NCI-H510A treated with DMSO at 0.1 percent for 48 hours (cell line): ENCODE measurements at places on chromosomes 2 and 18.

DNA sequence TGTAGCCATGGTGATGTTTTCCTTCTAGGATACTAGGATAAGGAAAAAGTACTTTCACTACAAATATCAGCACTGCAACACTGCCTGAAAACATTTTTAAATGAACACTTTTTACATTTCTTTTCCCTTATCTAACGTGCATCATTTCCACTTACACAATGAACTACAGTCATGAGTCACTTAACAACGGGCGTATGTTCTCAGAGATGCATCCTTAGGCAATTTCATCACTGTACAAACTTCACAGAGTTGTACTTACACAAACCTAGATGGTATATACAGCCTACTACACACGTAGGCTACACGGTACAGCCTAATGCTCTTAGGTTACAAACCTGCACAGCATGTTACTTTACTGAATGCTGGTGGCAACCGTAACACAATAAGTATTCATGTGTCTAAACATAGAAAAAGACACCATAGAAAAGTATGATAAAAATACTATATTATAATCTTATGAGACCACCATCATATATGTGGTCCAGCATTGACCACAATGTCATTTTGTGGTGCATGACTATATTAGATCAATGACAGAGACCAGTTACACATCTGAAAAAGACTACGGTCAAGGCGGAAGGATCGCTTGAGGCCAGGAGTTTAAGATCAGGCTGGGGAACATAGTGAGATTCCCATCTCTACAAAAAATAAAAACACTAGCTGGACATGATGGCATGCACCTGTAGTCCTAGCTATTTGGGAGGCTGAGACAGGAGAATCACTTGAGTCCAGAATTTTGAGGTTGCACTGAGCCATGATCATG lies 39.8 kb downstream of the WDR33 start:
- DNase-seq: no peak

- no peak for DNase-seq
Observed at GRCh38 chr2:11745613-11746375, 638 bp upstream of the LPIN1 start.

DNA sequence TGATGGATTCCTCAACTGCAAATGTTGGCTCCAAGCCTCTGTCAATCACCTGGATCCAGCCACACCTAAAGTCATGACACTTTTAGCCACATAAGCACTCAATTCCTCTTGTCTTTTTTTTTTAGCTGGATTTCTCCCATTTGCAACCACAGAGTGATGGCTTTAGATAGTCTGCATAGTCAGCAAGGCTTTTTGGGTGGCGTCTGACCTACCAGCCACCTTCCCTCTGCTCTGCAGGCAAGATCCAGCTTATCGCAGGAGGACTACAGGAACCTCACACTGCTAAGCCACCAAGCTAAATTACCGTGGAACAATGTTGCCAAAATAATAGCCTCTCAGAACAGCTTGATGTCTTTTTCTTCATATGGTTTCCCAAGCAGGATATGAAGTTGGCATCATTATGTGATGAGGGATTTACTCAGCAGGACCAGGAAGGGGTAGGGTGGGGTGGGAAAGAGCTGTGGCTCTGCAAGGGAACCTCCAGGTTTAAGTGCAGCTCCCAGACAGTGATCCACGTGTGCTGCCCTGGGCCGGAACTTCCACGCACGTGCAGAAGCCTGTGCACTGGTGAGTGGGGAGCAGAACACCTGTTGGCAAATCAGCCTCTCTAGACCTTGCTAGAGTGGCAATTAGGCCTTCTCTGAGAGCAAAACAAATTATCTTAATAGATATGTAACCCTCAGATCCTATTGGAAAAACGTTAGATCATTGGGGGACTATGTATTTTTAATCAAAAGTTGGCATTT lies 170.6 kb upstream of the NCK2 start:
- peak; percentile 8 for DNase-seq

DNA sequence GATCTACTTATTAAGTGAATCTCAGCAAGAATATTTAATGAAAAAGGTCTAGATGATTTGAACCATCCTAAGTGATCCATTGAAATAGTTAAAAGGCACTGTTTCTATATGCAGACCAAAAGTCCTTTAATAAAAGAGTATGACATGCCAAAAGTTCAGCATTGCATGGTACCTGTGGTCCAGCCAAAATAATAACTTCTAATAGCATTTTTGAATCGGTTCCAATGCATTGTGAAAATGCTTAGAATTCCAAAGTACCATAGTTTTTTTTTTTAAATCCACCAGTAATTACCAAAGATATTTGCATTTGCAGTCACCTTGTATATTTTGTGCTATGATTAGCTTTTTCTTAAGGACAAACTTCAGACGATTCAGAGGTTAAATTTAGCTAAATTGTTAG lies 79.9 kb downstream of the NYAP2 start:
- no peak for DNase-seq

DNA sequence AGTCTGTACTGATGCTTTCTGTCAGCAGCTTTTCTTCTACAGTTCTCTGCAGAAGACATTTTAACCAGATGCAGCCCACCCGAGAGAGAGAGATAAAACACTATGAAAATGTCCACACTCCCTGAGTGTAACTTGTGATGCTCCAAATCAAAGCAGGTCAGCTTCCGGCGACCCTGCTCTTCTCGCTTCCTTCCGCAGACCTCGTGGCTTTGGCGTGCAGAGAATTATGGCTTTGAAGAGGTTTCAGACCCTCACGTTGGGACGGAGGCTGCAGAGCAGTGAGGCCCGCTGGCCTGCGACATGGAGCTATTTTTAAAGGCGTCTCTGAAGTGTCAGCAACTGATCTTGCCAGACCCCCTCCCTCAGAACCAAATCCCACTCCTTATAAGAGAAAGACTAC lies 41.8 kb downstream of the TMEM163 start:
- no peak for DNase-seq

DNA sequence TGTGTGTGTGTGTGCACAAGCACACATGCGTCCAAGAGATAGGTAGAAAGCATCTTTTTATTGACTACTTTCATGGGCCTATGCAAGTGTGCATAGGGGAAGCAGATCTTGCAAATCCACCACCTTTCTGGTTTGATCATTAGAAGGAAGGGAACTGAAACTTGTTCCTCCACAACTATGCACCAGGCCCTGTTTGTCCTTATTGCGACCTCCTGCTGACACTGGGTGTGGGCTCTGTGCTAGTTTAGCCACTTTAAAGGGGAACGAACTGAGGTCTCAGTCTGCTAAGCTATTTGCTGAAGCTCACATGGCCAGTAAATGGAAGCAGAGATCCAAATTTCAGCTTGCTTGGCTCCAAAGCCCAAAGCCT lies 32.1 kb upstream of the INSIG2 start:
- DNase-seq: no peak

GRCh38 chr2:117851969-117852368 lies 37.5 kb downstream of the DDX18 start:
- DNase-seq: no peak

- peak; percentile 73 for DNase-seq
Observed at GRCh38 chr2:105961599-105962146, 217.0 kb downstream of the NCK2 start.

- DNase-seq: no peak
Observed at GRCh38 chr2:95048825-95049682, 23.5 kb downstream of the MAL start.

DNA sequence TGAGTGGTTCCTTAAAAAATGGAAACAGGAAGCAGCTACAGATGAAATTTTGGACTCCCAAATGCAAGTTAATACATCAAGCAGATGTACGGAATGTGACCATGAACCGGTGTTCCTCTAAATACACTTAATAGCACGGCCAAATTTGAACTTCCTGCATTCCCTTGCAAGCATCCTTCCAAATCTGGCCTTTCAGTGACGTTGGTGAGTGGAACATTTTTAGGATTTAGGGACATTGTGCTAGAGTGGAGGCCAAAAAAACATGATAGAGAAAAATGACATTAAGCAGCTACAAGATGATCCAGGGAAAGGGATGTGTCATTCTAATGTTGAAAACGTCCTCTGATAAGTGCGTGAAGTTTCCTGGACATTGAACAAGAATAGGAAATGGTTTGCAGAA lies 62.1 kb downstream of the CTAGE1 start:
- DNase-seq: no peak

GRCh38 chr2:236998236-236998635 lies 87.5 kb upstream of the COPS8 start:
- no peak for DNase-seq

DNA sequence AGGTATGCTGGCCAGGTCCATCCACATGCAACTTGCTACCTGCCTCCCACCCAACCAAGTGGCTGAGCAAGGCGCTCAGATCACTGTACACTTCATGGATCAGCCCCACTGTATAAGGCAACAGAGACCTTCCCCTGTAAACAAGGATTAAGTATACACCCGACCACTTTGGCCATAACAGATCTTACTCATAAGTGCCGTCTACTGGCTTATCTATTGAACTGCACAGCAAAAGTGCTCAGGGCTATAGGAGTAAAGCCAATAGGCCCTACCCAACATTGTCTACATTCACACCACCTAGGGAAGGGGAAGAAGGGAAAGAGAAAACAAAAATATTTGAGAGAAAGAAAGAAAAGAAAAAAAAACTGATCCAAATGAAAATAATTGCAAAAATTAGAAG lies 663.9 kb upstream of the LRRTM1 start:
- no peak for DNase-seq

DNA sequence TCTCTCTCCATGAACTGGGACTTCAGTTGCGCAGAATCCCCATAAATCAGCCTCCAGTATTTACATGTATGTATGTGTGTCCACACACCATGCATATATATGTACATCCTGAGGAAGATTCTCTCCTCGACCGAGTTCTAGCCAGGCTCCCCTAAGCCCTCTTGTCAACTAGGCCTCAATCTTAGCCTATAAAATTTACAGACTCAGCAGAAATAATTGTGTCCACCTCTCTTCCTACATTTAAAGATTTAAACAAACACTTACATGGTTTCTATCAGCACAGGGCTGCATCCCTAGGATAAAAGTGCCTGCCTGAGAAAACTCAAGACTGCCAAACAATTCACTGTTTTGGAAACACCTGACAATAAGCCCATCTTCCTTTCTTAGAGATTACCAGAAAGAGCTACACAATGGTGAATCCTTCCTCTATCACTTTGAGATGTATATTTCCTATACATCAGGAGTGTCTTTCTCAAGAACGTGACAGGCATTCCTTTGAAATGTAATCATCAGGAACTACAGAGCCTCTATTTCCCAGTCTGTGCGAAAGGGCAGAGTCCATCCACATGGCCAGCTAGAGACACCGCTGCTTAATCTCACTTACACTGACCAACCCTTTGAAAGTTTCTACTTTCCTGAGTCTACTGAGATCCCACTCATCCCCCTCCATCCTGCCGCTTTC lies 39.5 kb downstream of the ZNF519 start:
- no peak for DNase-seq

- no peak for DNase-seq
Observed at GRCh38 chr2:240886678-240887609, 9.0 kb downstream of the MAB21L4 start.

DNA sequence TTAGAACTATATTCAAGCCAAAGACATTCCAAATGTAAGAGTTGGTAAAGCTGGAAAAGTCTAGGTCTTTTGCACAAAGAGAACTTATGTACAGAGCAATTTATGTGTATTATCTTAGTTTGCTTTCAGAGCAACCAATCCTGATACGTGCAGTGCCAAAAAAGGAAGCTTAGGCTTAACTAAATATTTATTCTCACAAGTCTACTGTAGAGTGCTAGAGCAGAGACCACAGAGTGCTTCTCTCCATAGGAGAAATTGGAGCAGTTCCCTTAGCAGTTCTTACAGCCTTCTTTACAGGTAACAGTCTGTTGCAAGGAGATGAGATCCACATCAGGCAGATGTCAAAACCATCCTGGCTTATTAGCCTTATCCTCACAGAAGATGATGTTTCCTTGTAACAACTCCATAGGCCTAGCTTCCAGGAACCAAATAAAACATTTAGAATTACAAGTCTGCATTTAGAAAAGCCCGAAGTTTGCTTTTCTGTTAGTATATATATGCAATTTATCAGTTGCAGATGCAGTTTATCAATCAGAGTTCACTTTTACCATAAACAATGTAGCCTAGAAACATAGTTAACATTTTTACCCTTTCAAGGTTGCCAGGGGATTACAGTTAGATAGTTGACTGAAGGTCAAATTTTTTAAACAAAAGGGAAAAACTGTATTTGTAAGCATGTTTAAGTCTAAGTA lies 250.6 kb upstream of the KCNJ3 start:
- DNase-seq: peak; percentile 29

DNA sequence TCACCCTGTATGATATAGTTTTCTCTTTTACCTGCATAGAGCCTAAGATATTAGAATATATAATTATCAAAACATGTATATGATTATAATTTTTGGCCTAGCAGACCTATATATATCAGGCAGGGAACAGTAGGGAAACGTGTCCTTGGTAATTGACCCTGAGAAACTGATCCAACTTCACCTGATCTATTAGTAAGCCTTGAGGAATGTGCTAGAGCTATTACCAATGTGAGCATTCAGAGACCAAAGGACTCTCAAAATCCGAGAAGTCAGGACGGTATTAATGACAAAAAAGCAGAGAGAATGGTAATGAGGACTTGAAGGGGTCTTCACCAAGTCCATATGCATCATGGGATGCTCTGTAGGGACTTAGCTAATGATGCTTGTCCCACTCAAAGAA lies 571.9 kb downstream of the CPS1 start:
- no peak for DNase-seq

GRCh38 chr2:206958261-206958660 lies 18.9 kb downstream of the CPO start:
- no peak for DNase-seq

GRCh38 chr18:35030277-35030989 lies 10.8 kb upstream of the MAPRE2 start:
- peak; percentile 50 for DNase-seq

GRCh38 chr18:13451661-13452387 lies 233.3 kb downstream of the LDLRAD4 start:
- no peak for DNase-seq

DNA sequence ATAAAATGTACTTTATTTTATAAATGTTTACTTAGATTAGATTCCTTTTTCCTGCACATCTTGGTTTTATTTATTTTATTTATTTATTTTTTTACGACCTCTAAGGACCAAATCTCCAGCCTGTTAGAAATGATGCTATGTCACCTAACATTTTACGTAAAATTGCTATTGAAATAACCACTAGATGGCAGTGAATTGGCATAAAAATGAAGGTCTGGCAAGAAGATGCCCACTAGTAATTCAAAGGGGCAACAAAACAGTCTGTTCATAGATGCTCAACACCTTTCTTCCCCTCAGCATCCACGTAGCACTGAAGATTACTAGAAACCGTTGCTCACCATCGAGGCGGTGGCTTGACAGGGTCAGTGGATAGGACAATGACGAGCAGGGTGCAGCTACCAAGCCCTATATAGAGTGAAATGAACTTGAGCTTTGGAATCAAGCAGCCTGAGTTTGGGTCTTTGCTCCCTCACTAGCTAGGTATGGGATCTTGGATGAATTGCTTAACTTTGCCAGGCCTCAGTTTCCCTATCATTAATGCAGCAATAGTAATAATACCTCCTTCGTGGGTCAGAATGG lies 128.7 kb upstream of the L3MBTL4 start:
- peak; percentile 89 for DNase-seq
